Occipital lobe (tissue), 3 donors: ENCODE measurements at places on chromosomes 7 and 10.

DNA sequence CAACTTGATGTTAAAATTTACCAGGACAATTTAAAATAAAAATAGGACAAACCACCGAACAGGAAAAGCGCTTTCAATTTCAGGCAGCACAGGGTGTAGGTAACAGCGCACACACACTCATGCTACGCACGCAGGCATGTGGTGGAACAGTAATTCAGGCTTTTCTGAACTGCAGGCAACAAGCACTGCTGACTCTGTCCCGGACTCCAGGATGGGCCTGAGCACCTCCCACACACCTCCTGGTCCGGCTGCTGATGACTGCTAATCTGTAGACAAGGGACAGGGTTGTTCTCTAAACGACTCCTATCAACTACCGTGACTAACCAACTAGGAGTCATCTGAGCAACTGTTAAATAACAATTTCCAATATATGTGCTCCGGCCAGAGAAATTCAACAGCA lies 192.6 kb upstream of the FRMD4A start:
- DNase-seq: no peak

- DNase-seq: no peak
These were observed 22.5 kb downstream of the EPHB4 start for GRCh38 chr7:100804681-100805431.

DNA sequence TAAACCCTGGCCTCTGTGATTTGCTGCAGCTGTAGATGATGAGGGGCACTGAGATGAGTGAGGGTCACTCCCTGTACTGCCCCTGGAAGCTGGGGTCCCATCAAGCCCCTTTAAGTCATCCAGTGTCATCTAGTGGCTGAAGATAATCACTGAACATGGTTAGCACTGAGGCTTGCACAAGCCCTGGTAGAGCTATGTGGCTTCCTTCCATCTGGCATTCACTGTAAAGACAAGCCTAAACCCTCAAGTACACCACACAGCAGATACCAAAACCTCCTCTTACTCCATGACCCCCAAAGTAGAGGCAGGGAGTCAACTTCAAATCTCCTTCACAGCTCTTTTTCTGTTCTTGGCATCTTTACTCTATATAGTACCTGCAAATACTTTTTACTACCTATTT lies 72.7 kb upstream of the MRLN start:
- no peak for DNase-seq

- DNase-seq: no peak
These were observed 265.9 kb upstream of the DGKB start for GRCh38 chr7:15168489-15168888.

- DNase-seq: no peak
These were observed 87.3 kb upstream of the DIP2C start for GRCh38 chr10:776772-777171.

- DNase-seq: no peak
These were observed 62.0 kb downstream of the AKR1D1 start for GRCh38 chr7:138138244-138138643.

GRCh38 chr10:126455766-126456405 lies 67.6 kb upstream of the ADAM12 start:
- no peak for DNase-seq

- DNase-seq: no peak
These were observed 33.8 kb downstream of the SEC61G start for GRCh38 chr7:54725255-54725654.

GRCh38 chr7:140360697-140361229 lies 37.6 kb downstream of the SLC37A3 start:
- DNase-seq: no peak

GRCh38 chr7:105206985-105207384 lies 181.7 kb downstream of the SRPK2 start:
- DNase-seq: no peak

- DNase-seq: no peak
These were observed 15.7 kb upstream of the SMIM30 start for GRCh38 chr7:113134025-113134424.

GRCh38 chr10:86360657-86361056 lies 5.9 kb downstream of the GRID1 start:
- no peak for DNase-seq

DNA sequence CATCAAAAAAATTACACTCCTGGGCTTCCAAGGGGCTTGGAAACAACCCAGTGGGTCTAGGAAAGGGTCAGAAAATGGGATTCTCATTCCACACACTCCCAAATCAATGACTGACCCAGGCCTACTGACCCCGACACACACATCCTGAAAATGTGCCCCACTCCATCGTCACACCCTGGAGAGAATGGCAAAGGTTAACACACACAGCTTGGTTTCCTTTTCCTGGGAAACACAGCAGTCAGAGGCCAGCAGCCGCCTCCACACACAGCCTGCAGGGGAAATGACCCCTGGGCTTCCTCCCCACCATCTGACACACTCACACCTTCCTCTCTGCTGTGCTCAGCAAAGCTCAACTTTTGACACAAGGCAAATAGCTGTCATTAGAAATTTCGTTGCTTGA lies 42.9 kb downstream of the SH3PXD2A start:
- no peak for DNase-seq

GRCh38 chr7:74049997-74050798 lies 22.2 kb downstream of the ELN start:
- DNase-seq: no peak

DNA sequence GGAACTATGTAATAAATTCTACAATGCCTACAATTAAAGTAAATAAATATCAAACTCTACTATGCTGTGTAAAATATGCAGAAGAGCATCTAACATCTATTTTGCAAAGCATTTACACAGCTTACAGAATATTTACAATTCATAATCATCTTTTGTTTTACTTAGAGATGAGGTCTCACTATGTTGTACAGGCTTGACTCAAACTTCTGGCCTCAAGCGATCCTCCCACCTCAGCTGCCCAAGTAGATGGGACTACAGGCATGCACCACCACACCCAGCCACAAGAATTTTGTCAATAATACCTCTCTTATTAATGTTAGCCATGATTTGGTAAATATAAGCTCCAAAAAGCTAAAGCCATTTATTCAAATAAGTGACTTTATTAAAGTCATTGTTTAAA lies 21.9 kb upstream of the CAV2 start:
- no peak for DNase-seq

DNA sequence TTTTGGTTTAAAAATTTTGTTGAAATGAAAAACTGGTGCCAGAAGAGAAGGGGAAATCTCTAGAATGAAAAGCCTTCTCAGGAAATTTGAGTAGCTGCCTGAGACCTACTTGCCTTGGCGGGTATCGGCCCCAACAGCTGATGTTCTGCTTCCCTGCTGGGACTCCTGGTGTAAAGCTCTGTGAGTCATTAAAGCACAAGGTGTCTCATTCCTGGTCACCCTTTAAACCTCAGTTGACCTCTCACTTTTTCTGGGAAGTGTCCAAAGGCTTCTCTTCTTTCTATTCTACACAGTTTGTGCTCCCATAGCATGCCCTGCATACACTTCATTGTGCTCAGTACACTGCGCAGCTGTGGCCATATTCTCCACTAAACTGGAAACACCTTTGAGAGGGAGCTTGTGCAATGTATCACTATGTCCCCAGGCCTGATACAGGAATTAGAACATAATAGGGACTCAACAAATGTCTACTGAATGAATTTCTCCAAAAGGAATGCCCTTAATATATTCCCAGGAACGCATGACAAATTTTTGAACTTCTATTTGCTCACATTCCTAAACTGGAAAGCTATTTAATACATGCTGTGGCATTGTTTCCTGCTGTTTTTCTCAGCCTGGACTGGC lies 303.9 kb downstream of the SDHAF3 start:
- DNase-seq: no peak

- DNase-seq: peak; percentile 31
These were observed 32.0 kb upstream of the PLEKHA1 start for GRCh38 chr10:122342293-122343134.

GRCh38 chr10:127462643-127463295 lies 86.3 kb upstream of the NPS start:
- DNase-seq: no peak

- no peak for DNase-seq
These were observed 103.3 kb downstream of the DIP2C start for GRCh38 chr10:586151-586550.

DNA sequence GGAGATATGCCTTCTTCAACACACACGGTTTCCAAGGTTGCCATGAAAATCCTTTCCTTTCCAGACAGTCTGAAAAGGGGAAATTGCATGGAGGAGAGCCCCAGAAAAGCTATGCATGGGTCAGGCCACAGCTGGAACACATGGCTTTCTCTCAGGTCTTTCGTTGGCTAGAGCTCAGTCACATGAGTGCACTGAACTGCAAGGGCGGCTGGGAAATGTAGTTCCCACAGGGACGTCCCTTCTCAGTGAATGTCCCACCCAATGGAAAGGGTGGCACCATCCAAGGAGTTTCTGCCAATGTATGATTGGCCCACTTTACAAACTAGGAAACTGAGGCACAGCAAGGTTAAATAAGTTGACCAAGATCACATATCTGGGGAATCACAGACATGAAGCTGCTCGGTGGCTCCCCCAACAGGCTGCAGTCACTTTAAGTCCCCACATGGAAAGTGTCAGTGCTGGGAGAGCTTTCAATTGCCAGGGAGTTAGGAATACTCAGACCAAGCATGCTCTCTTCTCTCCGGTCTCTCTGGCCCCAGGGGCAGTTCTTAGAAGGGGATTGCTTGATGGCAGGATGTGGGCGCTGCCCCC lies 571.3 kb downstream of the GLRX3 start:
- no peak for DNase-seq

DNA sequence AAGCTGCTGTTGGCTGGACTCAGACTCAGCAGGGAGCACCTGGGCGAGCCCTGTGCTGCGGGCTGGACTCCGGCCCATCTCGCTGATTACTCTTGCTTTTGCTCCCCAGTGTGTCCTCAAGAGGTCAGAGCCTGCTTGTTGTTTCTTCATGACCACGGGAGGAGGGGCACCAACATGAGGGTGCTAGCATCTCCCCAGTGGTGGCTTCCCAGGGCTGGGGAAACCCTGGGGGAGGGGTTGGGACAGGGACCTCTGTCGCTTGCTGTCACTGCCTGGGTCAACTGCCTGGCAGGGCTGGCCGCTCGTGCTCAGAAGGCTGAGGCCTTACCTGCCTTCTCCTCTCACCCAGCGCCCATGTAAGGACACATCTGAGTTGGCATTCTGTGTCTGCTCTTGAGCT lies 152.3 kb upstream of the SHH start:
- DNase-seq: no peak

GRCh38 chr10:15719049-15719898 lies 448 bp downstream of the ITGA8 start:
- DNase-seq: no peak

DNA sequence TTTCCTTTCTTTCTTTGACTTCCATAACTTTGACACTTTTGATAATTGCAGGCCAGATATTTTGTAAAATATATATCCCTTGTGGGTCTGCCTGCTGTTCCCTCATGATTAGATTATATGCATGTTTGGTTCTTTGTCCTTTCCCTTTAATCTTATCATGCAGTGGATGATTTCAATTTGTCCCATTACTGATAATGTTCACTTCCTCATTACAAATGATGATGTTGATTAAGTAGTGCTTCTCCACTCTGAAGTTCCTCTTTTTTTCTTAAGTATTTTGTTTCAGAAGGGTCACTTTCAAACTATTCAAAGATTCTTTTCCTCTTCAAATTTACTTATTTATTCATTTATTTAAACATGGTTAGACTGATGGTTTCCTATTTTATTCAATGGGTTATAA lies 898.1 kb downstream of the XPNPEP1 start:
- DNase-seq: no peak

DNA sequence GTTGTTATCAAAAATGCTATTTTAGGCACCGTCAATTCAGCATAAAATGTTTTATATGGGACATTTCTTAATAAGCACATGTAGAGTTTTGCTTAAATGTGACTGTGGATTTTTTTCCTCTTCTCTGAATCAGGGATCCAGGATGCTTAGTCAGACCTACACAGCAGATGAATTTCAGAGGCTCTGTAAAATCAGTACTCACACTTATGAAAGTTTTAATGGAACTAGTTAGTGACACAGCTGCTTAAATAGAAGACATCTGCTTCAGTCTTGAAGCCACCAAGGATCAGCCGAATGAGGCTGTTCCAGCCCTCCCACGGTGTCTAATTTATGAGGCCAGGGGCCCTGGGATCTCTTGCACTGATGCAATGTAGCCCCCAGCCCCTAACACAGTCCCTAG lies 136.0 kb downstream of the MYOF start:
- DNase-seq: no peak

DNA sequence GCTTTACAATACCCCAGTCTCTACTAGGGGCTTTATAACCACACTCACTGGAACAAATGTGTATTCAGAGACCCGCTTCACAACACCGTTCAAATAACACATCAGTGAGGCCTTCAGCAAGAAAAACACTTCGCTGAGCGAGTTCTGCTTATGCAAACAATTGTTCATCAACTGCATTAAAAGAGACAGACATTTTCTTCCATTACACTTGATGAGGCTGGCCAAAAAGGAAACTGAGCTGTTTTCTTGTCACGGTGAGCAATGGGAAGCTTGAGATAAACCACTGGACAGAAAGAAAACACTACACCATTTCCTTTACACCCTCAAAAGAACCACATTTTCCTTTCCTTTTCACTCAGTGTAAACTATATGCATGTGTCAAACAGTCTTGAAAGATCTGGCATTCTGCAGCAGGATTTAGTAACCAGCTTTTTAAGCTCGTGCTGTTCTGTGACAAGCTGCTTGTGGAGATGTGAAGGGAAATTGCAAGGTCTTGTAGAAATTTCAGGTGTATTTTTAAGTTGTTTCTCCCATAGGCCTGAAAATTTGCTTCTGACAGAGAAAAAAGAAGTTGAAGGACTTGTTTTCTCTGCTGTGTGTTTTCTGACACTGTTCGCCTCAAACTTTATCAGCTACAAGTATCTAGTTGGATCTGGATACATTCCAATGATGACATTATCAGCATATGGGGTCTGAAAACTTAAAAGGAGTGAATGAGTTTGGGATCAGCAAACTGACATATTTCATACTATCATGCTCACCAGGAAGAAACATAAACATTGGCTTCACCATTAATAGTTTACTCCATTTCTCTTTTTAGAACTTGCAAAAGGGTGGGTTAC lies 693.1 kb downstream of the PARD3 start:
- no peak for DNase-seq

GRCh38 chr10:133245439-133246235 lies 8.0 kb downstream of the VENTX start:
- DNase-seq: no peak

DNA sequence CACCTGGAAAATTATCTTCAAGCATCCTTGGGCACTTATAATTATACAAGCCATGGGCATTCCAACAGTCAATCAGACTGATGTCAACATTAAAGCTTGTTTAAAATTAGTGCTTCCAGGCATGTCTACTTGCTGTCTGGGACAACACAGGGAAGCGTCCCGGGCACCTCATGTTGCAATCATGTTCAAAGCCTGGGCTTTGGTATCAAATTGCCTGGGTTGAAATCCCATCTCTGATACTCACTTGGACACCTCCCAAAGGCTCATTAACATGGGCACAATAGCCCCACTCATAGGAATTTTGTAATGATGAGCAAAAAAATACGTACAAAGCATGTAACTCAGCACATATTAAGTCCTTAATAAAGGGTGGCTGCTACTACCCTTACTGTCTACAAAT lies 14.4 kb downstream of the AIFM2 start:
- no peak for DNase-seq

DNA sequence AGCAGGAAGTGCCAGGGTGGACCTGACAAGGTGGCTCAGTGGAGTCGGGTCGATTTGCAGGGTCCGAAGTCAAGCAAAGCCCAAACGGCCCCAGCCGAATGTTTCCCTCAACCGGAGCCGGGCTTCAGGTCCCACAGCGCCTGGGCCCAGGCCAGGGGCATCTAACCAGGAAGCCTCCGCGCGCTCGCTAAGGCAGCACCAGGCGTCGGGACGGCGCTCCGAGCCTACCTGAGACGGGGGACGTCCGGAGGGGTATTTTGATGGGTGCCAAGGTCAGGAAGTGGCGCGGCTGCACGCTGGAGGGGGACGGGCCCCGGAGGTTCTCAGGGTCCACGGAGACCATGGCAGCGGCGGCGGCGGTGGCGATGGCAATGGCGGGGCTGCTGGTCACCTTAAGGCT lies 51.5 kb downstream of the TCERG1L start:
- DNase-seq: no peak
